ENCODE measurements at places on chromosomes 6 and 20.

GRCh38 chr20:43909211-43909610 is 5.4 kb upstream of the TOX2 start:
- no peak for DNase-seq

DNA sequence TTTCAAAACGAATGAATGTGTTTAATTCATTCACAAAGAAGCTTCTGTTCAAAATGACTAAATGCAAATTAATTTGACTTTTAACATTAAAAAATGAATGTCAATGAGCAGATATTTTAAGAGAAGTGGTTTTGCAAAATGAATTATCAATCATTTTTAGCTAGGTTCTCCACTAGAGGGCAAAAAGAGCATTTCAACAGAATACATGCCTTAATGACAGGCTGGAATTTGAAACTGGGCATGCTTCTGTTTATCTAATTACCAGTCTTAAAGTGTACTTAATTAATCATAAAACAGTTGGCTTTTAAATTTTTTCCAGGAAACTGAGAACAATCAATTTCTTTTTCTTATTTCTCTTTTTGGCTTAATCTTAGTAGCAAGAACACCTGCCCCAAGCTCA is 63.8 kb upstream of the TINAG start:
- peak; percentile 12 for DNase-seq

DNA sequence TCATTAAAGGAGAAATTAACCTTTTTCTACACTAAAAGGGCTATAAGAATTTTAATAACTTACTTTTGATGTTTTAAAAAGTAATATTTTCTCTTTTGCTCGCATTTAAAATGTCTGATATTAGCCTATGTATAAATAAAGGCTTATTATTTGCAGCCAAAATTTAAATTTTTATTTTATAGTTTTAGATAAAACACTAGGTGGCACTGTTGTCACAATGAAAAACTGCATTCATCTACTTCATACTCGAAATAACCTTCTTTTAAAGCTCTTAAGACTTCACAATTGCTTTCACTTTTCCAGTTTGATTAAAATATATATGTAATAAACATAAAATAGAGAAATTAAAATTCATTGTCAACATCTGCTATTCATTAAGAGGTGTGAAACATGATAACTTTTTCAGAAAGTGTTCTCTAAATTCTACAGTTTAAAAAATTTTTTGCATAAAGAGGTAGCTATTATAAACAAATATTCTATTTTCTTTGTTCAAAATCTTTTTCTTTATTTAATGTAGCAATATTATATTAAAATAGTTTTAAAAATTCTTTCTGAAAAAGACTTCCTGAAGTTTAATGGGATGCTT is 78.8 kb upstream of the DEFB112 start:
- DNase-seq = peak; percentile 64

DNA sequence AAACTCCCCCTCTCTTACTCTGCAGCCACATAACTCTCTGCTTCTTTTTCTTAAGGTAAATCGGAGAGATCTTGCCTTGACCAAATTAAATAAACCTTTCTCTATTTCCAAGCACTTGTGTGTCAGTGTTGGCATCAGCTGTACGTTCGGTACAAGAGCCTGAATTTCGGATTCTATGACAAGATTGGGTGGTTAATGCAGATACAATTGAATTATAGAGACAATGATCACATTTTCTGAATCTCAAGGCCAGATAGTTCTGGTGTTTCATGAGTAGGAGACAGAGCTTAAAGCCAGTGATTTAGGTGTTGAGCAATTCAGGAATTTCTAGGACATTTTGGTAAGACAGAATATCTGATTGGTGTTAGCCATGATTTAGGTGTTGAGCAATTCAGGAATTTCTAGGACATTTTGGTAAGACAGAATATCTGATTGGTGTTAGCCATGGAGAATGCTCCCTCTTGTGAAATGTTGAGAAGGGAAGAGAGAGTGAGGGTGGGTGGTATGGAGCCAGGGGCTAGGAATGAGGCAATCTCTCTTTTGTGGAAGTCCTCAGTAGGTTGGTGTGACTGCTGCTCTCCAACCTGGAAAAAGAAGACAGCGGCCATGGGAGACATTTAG is 5.1 kb downstream of the SPINT3 start:
- no peak for DNase-seq

DNA sequence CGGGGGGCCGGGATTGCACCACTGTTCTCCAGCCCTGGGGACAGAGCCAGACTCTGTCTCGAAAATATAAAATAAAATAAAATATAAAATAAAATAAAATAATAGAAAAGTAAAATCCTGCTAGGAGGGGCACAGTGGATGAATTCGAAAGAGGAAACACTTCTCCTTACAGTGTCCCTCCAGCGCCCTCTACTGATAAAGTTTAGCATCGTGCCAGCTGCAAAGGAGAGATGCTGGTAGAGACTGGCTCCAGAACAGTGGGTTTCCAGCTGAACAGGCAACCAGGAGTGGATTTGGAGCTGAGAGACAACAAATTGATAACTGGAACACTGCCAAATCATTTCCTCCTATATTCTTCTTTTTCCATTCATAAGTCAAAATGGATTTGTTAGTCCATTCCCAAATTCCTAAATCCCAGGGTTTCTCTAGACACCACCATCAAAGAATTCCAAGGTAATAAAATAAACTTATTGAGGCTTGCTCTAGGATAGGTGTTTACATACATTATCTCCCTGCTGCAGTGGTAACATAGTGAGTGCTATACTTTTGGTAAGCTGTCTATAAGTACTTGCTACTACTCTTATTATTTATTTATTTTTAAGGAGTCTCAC is 31.7 kb upstream of the TBPL1 start:
- DNase-seq = peak; percentile 90

All from lung (tissue), 17 donors.